ENCODE measurements at places on chromosomes 1 and 21.

DNA sequence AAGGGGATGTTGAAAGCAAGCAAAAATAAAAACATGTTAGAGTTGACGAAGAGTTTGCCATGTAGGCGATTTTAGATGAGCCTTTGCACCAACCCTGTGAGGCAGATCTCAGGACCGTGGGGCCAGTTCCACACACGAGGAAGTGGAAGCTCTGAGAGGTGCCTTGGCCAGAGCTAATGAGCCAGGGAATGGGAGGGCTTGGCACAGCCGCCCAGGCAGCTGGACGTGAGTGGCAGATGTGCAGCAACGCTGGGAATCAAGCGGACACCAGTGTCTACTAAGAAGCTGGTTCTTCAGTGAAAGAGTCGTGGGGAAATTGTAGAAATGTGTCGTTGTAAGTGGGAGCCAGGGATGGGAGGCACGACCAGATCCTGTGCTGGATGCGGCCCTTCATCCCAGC, 58.9 kb upstream of the COL6A1 start:
- no peak for DNase-seq

DNA sequence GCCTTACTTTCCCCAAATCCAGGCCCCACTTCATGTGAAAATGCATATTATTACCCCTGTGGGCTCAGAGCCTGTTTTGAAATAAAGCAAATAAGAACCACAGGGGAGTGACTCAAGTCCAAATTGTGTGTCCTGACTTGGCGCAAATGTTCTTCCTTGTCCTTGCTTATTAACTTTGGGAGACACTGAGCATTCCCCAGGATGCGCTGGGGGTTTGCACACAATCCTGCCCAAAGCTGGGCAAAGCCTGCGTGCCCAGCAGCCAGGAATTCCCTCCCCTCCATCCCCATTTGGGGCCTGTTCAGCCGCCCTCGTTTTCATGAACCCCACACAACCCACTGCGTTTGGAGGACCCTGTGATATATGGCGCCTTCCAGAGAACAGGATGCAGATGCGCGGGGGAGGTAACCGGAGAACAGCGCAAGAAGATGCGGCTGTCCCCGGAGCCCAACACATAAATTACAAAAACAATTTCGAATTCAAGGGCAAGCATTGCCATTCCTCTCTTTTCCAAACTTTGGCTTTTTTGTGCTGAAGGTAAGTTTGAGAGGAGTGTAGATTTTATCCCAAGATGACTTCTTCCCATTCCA, 42.4 kb upstream of the CLDN14 start:
- DNase-seq = no peak

DNA sequence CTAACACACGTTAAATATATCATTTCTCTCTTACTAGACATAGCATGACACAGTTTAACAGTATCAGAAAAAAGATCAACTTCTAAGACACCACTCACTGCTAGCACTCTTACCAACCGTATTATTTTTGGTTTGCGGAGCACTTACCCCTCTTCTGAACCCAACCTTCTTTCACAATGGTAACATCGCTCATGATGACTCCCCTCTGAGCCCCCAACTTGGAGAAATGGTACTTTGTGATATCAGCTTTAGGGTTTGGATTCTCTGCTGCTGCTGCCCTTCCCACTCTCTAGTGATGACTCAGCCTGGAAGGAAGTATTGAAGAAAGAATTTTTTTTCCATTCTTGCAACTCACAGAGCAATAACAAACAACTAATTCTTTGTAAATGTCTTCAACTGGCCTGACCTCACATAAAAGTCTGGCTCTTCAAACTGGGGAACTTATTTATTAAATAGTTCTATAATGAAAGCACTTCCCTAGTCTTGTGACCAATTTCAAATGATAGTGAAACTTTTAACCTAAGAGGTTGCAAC, 7.0 kb downstream of the AKT3 start:
- DNase-seq = no peak

DNA sequence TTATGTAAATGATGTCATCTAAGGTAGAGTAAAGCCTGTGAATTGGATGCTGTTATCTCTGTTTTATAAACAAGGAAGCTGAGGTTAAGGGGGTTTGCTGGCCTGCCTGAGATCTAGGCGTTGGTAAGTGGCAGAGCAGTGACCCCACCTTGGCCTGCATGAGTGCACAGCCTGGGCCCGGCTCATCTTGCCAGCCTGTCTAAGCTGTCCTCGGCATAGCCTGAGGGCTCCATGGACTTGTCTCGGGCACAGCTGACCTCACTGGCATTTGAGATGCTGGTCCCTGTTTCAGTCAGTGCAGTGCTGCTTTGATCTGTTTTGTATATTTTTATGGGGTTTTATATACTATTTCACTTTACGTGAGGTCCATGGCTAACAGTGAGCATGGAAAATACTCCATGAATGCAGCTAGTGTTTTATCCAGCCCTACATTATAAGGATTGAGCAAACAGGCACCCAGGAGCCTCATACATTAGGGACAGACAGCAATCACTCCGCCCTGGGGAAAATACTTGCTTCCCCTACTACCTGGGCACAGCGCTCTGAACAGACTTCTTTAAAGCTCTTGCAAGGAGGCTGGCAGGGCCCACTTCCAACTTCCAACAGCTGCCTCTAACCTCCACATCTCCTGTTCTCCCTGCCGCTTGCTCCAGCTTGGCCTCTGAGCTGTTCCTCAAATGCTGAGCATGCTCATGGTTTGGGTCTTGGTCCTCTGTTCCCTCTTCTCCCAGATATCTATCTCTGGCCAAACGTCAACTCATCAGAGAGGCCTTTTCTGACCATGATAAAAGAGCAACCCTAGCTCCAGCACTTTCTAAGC, 150.6 kb upstream of the HMGB4 start:
- DNase-seq = no peak

- no peak for DNase-seq
Observed at GRCh38 chr21:34520281-34520680, 8.3 kb upstream of the KCNE1 start.

GRCh38 chr21:44681861-44682579, at the start of gene KRTAP12-1:
Gene KRTAP12-1, minus strand, starts transcription at chr21:44682163. Its CDS starts 40 bp downstream, at chr21:44682123.
- no peak for DNase-seq

DNA sequence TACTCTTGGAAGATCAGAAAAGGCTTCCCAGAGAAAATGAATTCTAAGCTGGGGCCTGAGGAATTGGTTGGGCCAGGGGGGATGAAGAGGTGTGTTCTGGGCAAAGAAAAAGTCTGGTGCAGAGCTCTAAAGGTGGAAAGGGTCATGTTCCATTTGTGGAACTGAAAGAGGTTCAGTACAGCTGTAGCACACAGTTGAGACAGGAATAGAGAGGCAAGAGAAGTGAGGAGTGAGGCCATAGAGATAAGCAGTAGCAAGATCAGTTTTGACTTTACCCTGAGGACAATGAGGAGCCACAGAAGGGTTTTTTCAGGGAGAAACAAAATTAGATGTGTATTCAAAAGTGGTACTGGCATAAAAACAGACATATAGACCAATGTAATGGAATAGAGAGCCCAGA, 30.3 kb upstream of the MUTYH start:
- DNase-seq = no peak

GRCh38 chr1:82227306-82228095, 426.8 kb downstream of the ADGRL2 start:
- DNase-seq = no peak

- no peak for DNase-seq
Observed at GRCh38 chr1:159775716-159776115, 5.0 kb upstream of the DUSP23 start.

DNA sequence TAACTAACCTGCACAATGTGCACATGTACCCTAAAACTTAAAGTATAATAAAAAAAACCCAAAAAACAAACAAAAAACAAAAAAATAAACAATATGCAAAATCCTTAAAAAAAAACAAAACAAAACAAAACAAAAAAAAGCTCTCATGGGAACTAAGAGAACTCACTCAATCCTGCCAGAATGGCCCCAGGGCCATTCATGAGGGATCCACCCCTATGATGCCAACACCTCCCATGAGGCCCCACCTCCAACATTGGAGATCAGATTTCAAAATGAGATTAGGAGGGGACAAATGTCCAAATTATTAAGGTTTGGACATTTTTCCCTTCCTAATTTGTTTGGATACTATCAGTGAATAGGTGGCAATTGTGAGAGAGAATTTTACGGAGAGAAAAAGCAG, 10.2 kb downstream of the CYP4B1 start:
- DNase-seq = no peak

- no peak for DNase-seq
Observed at GRCh38 chr1:43482215-43482614, 28.5 kb upstream of the HYI start.

- no peak for DNase-seq
Observed at GRCh38 chr1:210025870-210026269, 87.9 kb downstream of the SYT14 start.

DNA sequence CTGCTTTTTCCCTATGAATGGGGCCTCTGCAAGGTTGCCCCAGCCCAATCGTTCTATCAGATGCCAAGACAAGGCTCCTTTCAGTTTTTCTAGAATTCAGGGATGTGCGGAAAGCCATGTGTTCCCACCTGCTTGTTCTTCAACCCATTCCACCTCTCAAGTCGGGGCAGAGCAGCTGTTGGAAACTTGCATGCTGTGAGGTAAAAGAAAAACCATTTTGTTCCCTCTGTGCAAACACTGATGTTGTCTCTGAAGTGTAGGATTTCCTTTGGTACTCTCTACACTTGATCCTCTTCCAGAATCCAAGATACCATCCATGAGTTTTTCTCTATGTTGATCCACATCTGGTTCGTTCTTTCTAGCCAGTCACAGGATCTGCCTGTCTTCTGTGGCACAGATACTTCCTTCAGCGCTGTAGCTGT, 7.3 kb downstream of the IER5 start:
- DNase-seq = no peak

GRCh38 chr1:19612530-19612929, 31.6 kb upstream of the NBL1 start:
- no peak for DNase-seq

DNA sequence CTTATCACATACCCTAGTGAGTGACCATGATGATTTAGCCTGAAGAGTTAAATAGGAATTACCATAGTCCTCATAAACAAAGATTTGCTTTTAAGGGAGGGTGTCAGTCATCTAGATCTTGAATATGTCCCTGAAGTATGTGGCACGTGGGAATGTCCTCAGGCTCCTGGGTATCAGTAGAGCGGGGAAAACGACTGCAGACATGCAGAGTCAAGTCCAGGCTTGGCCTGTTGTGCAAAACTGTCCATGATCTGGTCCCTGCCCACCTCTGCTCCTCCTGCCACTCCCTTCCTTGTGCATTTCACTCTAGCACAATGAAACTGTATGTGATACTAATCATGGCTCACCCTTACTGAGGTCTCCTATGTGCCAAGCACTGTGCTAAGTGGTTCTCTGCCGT, 12.9 kb downstream of the MOV10 start:
- no peak for DNase-seq

DNA sequence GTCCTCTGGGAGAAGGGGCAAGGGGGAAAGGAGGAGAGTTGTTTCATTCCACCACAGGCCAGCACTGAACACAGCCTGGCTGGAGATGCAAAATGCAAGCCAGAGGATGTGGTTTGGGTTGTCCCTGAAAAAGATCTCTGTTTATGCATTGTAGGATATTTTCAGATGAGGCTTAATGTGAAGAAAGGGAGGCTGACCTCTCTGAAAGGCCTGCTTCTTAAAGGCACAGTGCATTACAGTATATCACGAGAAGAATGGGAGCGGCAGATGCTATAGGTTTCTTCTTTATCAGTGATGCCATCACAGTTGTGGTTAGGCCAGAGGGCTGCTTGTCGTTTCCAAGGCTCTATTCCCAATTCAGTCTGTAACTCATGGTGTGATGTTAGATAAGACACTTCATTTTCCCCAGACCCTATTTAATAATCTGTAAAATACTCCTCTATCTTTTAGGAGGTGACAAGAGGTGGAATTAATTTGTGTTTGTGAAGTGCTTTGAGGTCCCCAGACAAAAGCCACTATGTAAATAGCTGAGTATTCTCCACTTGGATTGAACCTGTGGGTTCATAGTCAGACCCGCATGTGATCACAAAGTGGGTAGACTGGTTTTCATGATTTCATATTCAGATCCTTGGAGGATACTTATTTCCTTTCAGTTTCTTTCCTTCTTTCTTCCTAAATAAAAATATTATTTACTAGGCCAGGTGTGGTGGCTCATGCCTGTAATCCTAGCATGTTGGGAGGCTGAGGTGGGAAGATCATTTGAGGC, 76.5 kb upstream of the WDR26 start:
- no peak for DNase-seq

- no peak for DNase-seq
Observed at GRCh38 chr1:155008015-155008941, 5.7 kb downstream of the ZBTB7B start.

- DNase-seq = no peak
Observed at GRCh38 chr1:235883261-235883927, 16.7 kb upstream of the LYST start.
